ENCODE measurements at places on chromosomes 1 and 21.

GRCh38 chr1:93235261-93235660 is 54.7 kb downstream of the CCDC18 start:
- no peak for DNase-seq

- no peak for DNase-seq
Measured at GRCh38 chr1:228064741-228065542, 17.6 kb upstream of the ARF1 start.

DNA sequence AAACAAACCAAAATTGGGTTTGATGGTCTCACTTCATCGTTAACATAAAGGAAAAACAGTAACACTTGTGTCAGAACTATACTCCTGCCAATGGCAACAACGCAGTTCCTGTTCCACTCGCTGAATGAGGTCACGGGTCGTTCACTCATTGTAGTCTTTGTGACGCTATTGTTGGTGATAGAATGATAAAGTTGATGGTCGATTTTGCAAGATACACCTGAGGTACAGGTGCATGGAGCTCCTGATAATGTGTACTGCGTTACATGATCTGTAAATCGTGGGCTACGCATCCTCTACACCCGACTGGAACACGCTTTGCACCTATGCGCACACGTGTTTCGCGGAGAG is 391 bp upstream of the CENPS start:
- DNase-seq, result no peak

GRCh38 chr1:64933296-64934070 is 32.9 kb downstream of the JAK1 start:
- no peak for DNase-seq

DNA sequence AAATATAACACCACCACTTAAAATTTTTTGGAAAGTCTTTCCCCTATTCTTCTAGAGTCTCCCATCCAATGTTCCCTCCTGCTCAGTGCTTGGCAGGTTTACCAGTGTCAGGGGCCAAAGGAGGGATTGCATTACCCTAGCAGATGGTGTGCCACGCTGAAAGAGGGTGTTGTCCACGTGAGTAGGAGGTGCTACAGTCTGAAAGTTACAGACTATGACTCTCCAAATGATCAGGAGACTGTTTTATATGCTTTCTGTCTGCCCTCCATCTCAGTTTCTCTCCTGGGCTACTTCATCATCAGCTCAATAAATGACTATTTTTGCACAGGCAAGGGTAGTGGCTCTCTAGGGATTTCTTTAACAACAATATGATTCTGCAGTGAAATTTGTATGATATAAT is 31.3 kb upstream of the ANGPTL7 start:
- DNase-seq, result no peak

- DNase-seq, result no peak
Measured at GRCh38 chr1:48472638-48473037, 634 bp upstream of the SPATA6 start.

DNA sequence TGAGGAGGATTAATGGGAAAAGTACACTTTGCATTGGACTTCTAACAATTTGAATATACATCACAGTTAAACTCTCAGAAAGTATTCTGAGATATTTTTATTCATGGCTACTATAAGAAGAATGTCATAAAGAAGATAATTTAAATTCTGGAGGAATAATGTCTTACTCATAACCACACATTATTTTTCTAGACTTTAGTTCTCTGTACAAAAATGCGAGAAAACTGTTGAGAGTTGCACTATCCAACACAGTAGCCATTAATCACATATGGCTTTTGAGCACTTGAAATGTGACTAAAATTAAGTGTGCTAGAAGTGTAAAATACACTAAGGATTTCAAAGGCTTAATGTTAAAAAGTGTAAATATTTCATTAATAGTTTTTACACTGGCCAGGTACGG is 53.8 kb downstream of the CRB1 start:
- DNase-seq, result no peak

DNA sequence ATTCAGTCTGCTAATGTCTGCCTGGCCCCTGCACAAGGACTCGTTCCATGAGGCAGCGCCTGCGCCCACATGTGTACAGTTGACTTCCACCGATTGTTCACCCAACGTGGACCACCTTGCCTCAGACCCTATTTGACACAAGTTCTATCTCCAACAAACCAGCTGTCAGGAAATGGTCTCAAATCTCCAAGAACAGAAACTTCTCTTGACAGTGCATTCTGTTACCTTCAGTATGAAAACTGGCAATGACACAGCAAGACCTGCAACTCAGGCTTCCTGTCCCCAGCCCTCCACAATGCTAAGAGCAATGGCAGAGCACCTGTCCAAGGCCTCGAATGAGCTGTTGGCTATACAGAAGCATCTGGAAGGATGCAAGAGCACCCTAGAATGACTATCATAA is 102.3 kb upstream of the CLDN14 start:
- DNase-seq, result no peak

GRCh38 chr1:109818988-109819764 is 55.5 kb upstream of the EPS8L3 start:
- no peak for DNase-seq

GRCh38 chr1:48776393-48777218 is at the start of gene BEND5:
TSS of gene BEND5 (minus strand) at chr1:48776891. CDS start at chr1:48776831, 60 bp downstream.
- no peak for DNase-seq

GRCh38 chr1:159821171-159821867 is 5.4 kb upstream of the SLAMF8 start:
- DNase-seq, result no peak

DNA sequence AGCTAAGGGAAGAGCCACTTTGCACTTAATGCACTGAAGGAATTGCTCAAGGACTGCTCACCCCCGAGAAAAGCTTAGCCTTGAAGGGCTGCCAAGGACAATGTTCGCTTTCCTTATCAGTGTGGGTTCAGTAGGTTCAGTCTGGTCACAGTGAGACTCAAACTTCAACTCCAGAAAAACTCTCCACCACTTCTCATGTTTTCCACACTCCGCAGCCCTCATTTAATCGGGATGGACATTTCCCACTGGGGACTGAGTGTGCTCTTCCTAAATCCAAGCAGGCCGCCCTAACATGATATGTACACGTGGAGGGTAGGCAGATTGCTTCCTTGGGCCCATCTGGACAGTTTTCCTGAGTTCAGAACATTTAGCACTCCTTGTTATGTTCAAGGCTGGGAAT is 19.5 kb downstream of the SUSD4 start:
- no peak for DNase-seq

GRCh38 chr1:53326598-53327181 is 1.2 kb downstream of the LRP8 start:
- peak; percentile 74 for DNase-seq

DNA sequence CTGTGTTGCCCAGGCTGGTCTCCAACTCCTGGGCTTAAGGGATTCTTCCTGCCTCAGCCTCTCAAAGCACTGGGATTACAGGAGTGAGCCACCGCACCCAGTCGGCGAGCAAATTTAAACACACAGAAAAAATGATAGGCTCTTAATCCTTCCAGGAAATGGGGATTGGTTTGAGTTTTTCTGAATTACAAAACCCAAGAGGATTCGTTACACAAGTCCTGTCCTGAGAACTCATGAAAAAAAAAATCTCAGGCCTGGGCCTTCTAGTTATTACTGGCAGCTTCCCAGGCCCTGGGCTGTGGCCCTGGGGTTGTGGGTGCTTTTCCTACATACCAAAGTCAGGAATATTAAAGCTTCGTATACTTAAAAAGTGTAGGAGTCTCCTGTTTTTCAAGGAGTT is 6.3 kb upstream of the IFNGR2 start:
- DNase-seq, result no peak

GRCh38 chr1:39132505-39133339 is 71.8 kb upstream of the MACF1 start:
- peak; percentile 33 for DNase-seq

DNA sequence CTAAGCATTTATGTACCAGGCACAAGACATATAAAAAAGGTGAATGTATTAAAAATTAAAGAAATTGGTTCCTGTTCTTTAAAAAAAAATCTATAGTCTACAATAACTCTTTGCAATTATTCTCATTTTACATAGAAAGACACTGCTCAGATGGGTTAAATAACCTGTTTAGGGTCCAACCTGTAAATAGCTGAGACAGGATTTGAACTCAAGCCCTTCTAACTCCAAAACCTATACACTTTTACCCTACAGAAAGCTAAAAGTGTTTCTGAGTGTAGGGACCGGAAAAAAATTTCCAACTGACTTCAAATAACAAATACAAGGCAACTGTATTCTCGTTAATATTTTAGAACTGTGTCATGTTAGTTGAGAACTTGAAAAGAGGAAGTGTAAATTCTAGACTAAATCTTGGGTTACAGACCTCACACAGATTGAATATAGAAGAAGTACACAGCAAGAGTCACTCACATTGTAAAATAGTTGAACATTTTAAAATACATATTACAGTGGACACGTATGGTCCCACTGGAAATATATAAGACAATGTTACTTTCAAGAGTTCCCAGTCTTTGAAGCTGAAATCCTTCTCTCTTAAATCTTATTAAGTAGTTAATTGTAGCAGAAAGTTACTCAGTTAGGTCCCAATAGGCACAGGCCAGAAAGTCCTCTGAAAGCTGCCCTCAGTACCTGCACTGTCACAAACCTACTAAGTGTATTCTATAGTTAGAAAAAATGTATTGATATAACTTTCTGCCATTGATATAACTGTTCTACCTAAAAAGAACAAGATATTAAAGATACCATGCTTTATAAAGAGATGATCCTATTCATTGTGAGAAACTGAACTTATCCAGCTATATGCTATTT is 7.3 kb downstream of the EDEM3 start:
- DNase-seq, result no peak

All from HuH-7.5 (cell line).